NCI-H748 treated with DMSO at 0.1 percent for 48 hours (cell line): ENCODE measurements at places on chromosomes 6 and 20.

GRCh38 chr6:147366290-147366689 is 142.2 kb upstream of the SAMD5 start:
- no peak for DNase-seq

DNA sequence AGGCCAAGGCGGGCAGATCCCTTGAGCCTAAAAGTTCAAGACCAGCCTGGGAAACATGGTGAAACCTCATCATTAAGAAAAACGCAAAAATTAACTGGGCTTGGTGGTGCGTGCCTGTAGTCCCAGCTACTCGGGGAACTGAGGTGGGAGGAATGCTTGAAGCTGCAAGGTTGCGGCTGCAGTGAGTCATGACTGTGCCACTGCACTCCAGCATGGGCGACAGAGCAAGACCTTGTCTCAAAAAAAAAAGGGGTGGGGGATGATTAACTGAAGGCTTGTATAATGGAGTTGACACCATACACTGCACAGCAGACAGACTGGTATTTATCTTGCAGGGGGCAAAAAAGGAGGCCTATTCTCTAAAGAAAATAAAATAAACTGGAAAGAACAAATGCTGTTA is 27.7 kb downstream of the SRPK1 start:
- DNase-seq = no peak

- no peak for DNase-seq
These were observed 13.2 kb upstream of the SERINC1 start for GRCh38 chr6:122484760-122485159.

DNA sequence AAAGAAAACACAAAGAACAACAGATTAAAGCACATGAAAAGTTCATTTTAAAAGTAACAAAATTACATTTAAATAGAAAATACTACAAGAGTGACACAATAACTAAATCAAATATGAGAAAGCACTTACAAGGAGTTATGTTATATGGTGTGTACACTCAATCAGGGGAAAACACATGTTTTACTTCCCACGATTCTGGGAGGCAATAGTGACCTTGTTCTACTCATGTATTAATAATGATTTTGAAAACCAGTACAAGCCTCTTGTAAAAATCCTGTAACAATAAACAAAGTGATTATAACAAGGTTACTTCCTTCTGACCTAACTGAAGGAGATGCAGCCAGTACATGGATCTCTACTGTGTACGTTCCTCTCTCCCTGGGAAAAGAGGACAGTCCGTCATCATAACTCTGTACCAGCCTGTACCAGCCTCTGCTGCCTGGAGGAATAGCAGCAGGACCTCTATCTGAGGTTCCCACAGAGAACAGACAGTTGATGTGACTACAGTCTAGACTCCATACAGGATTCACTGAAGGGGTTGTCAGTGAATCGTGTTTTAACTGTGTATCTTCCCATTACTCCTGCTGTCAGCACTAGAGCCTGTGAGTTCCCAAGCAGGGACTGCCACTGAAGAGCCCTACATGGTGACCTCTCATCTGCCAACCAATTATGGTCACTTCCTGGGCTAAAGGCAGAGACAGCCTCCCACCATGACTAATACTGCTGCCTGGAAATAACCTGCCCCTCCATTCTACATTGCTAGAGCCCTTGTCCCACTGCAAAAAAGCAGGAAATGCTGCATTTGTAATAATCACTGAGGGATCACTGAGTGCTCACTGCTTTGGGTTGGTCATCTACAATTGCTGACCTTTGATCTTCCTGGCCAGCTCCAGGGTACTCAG is 149.7 kb downstream of the KIF16B start:
- no peak for DNase-seq
